Fibroblast of the aortic adventitia (primary cell): ENCODE measurements at places on chromosomes 5 and 9. TPM values are rescaled to one million over a fixed set of nuclear protein-coding genes. Genes with fewer than 3 reads are reported as not detected.

Gene SNX30
- total RNA-seq, result 22.0 and 24.1 TPM in 2 replicates

Gene AK8
- 0.18 TPM in 1 of 2 replicates, not detected in the other for total RNA-seq

Gene SPATA31E1
- not detected in 2 replicates for total RNA-seq

Gene KCNMB1
- total RNA-seq, result not detected in 2 replicates

Gene TMEM174
- not detected in 2 replicates for total RNA-seq
